Activated T-cell treated with anti-CD3 and anti-CD28 coated beads for 4 hours (primary cell): ENCODE measurements at places on chromosomes 7 and 10.

- no peak for DNase-seq
These were observed 26.5 kb upstream of the PRKAG2 start for GRCh38 chr7:151903249-151904032.

DNA sequence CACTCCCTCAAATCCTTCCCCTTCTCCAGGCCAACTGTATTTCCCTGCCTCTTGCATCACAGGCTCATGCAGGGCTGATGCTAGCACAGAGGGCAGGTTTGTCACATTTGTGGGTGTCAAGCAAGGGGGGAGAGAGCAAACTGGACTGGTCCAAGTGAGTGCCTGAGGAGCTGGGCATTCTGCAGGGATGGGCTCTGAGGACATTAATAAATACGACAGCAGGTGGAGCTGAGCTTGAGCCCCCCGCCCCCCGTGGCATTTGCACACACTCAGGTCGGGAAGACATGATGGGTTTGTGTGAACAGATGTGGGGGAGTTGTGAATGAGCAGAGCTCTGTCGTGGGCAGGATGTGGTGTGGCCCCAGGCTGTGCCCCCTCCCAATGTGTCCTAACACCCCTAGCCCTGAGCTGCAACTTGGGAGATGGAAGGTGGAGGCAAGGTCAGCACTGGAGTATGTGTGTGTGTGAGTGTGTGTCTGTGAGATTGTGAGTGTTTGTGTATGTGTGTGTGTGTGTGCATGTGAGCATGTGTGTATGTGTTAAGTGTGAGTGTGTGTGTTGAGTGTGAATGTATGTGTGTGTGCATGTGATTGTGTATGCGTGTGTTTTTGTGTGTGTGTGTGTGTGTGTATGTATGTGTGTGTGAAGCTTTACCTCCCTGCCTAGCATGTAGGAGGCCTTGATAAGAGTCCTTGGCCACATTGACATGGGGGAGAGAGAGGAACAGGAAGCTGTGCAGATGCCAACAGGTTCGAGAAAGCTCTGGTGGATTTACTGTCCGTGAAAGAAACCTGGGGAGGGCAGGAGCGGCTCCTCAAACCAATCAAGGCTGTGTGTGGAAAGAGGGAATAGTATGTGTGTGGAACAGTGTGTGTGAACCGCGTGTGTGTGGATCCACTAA is 9.1 kb downstream of the RASSF4 start:
- no peak for DNase-seq

DNA sequence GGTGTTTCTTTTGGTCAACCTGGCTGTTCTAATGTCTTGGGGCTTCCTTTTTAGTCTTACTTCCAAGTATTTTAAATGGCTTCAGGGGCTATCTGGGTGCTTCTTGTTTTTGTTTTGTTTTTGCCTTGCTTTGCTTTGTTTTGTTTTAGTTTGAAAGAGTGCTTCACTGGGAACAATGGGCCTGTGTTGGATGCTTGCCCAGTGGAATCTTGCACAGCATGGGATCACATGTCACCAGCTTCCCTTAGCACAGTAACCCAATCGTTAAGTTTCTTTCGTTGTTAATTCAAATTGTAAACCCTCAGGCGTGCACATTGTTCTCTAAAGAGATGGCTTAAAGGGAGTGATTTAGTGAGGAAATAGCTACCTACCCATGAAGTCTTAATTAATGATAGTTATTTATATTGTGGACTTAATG is 8.9 kb downstream of the COL17A1 start:
- no peak for DNase-seq

GRCh38 chr7:155731871-155732270 is 80.4 kb downstream of the SHH start:
- DNase-seq, result no peak
